ENCODE measurements at places on chromosomes 5 and 9.

DNA sequence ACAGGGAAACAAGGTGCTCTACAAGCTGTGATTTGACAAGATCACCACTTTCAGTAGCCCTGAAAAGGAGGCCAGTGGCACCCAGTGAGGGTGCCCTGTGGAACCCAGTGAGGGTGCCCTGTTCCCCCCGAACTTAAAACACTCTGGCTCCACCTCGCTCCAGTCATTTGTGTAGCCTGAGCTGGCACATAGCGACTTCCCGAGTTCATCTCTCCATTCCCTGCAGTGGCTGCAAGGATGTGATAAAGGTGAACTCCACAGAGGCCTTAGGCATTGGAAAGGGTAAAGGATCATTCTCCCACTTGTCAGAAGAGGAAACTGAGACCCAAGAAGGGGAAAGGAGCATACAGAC lies 21.9 kb upstream of the ANXA6 start:
- DNase-seq, result no peak

- DNase-seq, result no peak
Observed at GRCh38 chr5:73735032-73735734, 109.2 kb downstream of the ARHGEF28 start.

- DNase-seq, result no peak
Observed at GRCh38 chr5:10303699-10304170, 4.0 kb downstream of the CMBL start.

GRCh38 chr9:113397203-113397631 lies 3.9 kb downstream of the ALAD start:
- no peak for DNase-seq

DNA sequence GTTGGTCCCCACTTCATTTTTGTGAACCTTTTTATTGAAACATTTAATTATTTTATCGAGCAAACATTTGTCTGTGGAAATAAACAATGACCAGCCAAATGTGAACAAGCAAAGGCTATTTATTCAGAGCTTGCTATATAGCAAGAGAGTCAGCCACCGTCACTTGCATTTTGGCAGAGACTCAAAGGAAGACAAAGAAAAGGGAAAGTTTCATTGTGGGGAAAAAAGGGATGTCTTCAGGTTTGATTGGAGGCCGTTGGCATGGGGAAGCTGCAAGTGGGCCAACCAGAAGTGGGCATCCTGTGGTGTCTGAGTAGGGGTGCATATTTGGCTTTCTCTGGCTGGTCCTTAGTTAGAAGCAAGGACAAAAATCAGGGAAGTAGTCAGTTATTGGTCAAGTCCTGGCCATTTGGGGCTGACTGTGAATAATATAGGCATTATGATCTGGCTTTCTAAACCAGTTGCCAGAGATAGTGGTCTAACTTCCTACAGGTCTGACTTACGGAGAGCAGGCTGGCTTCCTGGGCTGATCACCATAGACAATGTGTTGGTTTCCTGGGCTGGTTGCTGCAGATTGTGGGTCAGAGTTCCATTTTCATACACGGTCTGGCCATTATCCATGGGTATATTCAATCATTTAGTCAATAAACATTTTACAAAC lies 16.6 kb downstream of the ENC1 start:
- DNase-seq, result no peak

GRCh38 chr9:78438780-78439179 lies 141.9 kb downstream of the PSAT1 start:
- no peak for DNase-seq

DNA sequence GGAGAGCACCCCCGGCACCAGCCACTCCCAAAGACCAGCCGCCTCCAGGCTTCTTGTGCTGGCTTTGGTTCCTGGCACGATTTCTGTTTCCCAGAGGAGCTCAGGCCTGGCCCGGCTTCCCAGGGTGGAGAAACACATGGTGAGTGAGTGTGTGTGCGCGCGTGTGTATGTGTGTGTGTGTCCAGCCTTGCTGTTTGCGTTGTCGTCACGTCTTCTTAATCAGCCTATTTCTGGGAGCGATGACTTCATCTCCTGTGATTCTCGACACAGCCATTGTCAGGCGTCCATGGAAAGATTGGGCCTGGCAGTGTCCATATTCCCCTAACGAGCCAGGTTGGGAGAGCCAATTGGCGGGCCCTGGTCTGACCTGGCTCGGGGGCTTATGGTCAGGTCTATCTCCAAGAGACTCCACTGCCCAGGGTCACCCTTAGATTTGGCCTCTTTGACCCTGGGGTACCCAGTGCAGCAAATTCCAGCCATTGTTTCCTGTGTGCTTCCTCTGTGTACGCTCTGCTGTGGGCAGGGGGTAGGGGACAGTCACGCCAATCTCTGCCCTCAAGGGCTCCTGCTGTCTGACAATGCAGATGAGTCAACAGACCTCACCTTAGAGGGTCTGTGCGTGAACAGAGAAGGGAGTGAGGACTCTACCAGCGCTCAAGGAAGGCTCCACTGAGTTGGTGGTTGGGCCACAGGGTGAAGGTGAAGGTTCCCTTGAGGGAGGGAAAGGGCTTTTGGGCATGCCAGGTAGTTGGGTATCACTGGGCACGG lies 73.8 kb downstream of the DAB2IP start:
- DNase-seq, result no peak

GRCh38 chr9:26954050-26954508 lies 2.1 kb upstream of the IFT74 start:
- DNase-seq, result no peak

DNA sequence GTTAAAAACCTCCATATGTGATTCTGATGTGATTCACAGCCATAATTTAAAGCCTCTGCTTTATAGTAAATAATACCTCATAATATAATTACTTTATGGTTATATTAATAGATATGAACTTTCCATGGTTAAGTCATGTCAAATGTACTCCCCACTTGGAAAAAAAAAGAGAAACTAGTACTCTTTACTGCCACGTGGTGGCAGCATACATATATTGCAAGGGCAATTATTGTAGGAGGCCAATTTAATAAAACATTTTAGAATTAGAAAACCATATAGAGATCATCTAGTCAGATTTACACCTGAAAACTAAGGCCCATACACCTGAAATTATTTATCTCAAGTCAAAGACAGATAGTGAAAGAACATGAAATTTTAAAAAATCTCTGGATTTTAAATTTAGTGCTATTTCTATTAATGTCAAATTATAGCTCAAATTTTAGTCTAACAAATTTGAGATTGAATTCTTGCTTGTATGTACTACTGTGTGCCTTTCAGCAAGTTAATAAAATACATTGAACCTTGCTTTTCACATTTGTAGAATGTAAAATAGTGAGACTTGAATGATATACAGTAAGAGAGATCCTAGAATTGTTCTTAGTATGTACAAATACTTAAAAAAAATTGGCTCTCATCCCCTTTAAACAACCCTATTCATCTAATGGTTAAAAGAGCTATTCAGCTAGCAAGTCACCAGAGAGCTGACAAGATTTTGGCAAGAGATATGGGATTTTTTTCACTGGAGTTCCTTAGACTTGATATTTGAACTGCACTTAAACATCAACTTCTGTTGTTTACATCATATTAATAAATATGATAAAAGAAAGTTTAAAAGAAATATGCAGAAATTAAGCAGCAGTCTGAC lies 603.8 kb downstream of the TLE4 start:
- peak; percentile 14 for DNase-seq

GRCh38 chr9:127833555-127833954 lies 20.9 kb downstream of the ENG start:
- DNase-seq, result no peak

DNA sequence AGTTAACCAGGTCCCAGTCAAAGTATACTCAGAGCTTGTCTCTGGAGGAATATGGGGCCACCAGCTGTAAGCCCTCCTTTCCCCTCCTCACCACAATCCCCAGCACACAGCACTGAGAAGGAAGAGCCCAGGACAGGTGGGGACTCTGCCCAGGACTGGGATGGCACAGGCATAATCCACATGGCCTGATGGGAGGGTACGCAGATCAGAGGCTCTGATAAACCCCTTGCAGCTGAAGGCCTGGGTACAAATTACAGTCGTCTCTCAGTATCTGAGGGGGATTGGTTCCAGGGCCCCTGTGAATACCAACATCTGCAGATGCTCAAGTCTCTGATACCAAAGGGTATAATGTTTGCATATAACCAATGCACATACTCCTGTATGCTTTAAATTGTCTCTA lies 245.8 kb downstream of the CRB2 start:
- DNase-seq, result no peak

- DNase-seq, result peak; percentile 4
Observed at GRCh38 chr5:67375606-67376005, 179.0 kb upstream of the CD180 start.

GRCh38 chr5:160303690-160304089 lies 8.7 kb downstream of the CCNJL start:
- DNase-seq, result no peak

- DNase-seq, result no peak
Observed at GRCh38 chr9:90964101-90965020, 162.7 kb downstream of the SYK start.

- DNase-seq, result no peak
Observed at GRCh38 chr5:1817261-1818043, 16.2 kb downstream of the NDUFS6 start.

DNA sequence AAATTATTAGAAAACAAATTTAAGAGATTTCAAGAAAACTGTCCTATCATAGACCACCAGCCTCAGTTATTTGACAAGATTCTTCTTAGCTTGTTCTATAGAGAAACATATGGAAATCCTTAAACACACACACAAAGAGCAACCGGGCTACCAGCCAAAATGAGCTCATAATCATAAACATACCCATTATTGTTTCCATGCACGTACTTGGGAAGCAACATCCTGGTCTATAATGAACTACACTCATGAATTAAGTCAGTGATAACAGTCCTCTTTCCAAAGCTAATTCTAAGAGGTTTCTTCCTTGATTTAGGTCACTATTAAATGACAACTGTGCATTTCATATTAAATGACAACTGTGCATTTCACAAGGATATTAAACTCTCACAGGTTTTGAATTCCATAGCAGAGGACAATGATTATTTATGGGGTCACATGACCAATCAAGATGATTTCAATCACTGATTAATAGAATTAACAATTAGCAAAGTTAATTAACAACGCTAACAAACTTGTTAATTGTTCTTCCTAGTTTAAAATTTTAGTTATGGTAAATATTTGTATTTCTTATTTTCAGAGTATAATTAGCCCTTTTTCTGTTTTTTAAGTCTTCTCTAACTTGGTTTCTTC lies 77.0 kb downstream of the OXCT1 start:
- no peak for DNase-seq

DNA sequence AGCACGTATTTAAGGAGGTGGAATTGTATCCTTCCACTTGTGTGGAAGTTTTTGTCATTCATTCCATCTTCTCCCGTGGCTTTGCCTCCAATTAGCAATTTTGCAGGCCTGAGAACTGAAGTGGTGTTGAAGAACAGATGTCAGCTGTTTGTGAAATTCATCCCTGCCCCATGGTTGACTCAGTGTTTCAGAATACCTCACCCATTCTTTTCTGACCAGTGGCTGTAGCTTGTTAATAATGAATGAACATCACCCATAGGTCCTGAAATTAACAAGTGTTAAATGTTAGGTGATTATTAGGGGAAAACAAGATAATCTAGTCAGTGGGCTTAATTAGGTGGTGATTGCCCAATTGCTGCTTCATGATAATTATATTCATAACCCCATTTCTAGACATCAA lies 11.7 kb downstream of the ZNF462 start:
- no peak for DNase-seq

DNA sequence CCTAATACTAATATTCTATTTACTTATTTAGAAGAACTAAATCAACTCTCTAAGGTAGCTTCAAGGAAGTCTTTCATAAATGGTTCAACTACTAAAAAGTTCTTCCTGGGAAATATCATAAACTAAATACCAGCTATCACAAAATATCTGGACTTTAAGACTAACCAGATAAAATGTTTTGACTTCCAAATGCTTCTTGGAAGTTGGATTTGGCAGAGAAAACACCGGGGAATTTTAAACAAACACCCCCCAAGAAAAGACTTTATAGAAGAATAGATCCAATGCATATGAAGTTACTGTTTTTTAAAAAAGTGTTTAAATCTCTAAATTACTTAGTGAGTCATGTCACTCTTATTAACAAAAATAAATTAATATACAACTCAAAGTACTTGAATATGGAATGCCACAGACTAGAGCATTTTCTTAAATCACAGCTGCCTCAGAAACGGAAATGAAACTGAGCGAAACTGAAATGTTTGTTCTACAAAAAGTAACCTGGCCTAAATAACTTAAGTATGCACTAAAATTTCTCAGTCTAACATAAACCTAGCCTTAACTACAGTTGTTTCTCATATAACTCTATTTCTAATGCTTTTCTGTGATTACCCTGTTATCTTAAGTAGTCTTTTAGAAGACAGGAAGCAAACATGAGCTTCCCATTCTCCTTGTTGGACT lies 6.8 kb downstream of the ABCA1 start:
- DNase-seq, result no peak

DNA sequence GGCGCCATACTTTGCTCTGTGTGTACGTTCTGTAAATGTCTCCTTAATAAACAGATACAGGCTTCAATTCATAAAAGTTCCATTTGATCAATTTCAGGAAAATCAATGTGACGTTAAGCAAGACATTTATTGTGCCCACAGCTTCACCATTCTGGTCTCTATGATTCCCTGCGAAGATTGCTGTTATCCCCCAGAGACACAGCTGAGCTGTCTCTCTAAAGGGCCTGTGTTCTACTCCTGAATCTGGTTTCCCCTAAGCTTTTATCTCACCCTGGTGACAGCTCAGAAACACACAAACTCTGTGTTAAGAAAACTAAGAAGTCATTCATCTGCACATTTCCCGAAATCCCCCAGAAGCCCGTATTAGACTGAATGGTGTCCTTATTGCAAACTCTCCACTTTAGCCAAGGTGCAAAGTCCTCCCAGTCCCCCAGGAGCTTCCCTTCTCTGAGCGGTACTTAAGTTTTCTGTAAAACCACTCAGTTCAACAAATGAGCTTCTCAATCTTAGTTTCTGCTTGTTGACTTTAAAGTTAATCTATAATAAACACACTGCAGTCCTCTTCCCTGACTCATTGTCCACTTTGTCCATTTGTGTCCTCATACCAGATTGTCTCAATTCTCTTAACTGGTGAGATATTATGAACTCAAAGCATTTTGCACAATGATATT lies 1.4 kb upstream of the C5orf15 start:
- DNase-seq, result peak; percentile 70

- no peak for DNase-seq
Observed at GRCh38 chr5:77640589-77641396, 2.3 kb upstream of the OTP start.

- no peak for DNase-seq
Observed at GRCh38 chr9:133887540-133888047, 104.5 kb downstream of the VAV2 start.

GRCh38 chr9:134065612-134066419 lies 2.0 kb downstream of the BRD3 start:
- DNase-seq, result peak; percentile 29

DNA sequence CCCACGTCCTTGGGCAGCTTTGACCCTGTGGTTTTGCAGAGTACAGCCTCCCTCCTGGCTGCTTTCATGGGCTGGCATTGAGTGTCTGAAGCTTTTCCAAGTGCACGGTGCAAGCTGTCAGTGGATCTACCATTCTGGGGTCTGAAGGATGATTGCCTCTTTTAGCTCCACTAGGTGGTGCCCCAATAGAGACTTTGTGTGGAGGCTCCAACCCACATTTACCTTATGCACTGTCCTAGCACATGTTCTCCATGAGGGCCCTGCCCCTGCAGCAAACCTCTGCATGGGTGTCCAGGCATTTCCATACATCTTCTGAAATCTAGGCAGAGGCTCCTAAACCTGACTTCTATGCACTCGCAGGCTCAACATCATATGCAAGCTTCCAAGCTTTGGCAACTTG lies 644.2 kb upstream of the CDH9 start:
- peak; percentile 0 for DNase-seq

- no peak for DNase-seq
Observed at GRCh38 chr5:178365501-178366440, 133.2 kb upstream of the PHYKPL start.

Measured in Calu3 (cell line).